ENCODE measurements at places on chromosomes 3 and 15.

GRCh38 chr3:37737134-37737533 is 124.5 kb upstream of the CTDSPL start:
- DNase-seq = no peak

DNA sequence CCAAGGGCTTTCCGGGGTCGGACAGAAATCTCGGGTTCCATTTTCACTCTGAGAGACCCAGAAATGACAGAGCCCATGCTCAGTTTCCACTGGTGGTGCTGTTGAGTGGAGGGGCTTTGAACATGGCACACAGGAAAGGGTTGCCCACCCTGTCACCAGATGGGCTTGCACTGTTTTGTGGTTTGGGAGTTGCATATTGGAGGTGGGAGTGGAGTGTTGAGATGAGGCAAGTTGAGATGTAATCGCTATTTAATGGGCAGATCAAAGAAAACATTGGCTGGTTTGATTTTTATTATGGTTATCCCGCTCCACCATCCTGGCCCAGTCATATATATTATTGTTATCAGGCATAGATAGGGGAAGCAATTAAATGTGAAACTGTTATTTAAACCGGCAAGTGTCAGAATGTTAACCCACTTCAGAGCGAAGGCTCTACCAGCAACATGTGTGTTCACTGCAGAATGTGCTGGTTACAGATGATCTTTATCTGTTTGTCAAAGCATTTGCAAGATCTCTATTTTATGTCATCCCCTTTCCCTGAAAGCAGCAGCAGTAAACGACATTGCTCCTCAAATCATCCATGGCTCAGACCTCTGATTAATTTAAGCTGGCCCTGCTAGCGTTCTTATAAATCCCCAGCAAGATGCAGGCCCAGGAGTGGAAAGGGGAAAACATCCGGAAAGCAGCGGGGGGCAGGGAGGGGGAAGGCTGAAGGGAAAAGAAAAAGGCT is 58.3 kb upstream of the TSEN2 start:
- no peak for DNase-seq

GRCh38 chr15:41013691-41014414 is 60.6 kb downstream of the CHAC1 start:
- no peak for DNase-seq

DNA sequence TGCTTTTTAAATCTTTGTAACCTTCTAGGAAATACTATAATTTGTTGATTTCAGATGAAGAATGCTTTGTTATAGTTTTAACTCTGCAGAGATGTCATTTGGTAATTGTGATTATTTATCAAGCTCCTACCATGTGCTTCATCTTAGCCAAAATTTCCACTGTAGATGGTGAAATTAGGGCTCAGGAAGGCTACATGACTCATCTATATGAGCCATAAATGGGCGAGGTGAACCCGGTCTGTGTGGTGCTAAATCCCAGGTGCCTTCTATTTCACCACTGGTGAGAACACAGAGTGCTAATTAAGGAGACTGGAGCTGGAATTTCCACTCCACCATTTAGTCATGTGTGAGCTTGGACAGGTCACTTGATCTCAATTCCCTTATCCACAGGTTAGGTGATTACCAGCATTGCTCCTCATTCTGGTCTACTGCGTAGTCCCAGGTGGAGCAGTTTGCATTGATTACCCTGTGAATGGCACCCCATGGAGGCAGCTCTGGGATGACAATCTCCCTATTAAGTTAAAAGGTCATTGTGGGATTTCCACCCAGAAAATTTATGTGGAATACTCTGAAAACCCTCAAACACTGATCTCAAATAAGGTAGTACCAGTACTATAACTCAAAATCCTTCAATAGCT is 2.8 kb upstream of the CCR3 start:
- no peak for DNase-seq

GRCh38 chr3:69092030-69092516 is 7.3 kb downstream of the ARL6IP5 start:
- no peak for DNase-seq

- DNase-seq = no peak
Measured at GRCh38 chr3:124686028-124686670, 44.1 kb upstream of the UMPS start.

- DNase-seq = no peak
Measured at GRCh38 chr3:162354356-162354755, 857.7 kb downstream of the OTOL1 start.

DNA sequence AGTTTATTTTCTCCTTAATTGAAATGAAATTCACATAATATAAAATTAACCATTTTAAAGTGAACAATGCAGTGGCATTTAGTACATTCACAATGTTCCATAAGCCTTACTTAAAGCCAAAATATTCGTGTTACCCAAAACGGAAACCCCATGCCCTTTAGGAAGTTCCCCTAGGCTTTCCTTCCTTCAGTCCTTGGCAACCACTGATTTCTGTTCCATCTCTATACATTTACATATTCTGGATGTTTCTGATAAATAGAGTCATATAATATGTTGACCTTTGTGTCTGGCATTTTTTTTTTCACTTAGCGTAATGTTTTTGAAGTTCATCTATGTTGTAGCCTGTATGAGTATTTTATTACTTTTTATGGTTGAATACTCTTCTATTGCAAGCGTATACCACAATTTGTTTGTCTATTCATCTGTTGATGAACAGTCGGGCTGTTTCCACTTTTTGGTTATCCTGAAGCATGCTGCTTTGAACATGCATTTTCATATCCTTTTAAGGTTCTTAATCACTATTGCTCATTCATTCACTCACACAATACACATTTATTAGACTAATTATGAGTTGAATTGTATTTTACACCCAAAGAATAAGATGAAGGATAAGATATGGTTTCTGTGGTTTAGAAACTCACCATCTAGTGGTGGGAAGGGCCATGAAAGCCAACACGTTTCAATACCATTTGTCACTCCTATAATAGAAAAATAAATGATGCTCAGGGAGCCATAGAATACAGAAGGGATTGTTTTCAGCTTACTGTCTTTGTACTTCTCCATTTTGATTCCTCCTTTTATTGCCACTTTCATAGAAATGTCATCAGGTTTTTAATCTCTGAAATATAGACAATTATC is 408.2 kb upstream of the CBLB start:
- DNase-seq = no peak

- no peak for DNase-seq
Measured at GRCh38 chr3:71858503-71859122, 73.7 kb upstream of the PROK2 start.

DNA sequence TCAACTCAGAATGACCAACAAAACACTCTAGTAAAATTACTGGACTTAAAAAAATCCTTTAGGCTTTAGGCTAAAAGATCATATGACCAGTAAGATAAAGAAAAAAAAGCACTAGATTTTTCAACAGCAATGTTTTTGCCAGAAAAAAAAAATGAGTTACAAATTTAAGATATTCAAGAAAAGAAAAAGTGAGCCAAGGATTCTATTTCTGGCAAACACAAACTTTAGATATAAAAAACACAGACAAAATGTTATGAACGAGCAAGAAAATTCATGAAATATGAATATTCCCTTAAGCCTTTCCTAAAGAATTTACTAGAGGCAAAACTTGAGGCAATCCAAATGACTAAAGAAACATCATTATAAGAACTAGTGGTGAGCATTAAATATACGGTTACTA is 8.6 kb downstream of the GOLGB1 start:
- no peak for DNase-seq

DNA sequence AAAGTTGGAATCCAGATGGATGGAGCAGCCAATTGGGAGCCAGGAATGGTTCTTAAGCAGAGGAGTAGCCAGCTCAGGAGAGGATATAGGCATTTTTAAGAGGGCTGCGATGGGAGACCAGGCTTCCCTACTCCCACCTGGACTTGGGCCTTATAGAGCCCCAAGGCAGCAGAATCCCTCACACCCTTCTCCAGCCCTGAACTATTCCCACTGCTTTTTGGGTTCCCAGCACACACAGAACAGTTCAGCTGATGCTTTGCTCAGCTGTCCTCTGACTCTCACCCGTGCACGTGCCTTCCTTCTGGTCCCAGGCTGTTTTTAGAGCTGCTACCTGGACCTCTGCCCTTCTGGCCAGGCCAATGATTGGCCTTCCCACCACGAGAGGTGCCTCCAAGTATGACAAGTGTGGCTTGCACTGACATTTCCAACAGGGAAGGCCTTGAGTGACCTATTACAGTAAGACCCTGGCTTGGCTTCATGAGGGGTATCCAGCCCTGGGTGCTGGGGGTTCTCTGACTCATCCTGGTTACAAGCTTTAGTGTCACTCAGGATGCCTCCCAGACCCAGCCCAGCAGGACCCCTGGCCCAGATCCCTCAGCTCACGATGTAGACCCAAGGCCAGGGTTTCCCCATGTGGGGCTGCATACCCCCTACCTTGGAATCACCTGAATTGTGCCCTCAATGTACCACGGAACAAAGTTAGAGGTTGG is 25.2 kb downstream of the NOX5 start:
- no peak for DNase-seq

- DNase-seq = no peak
Measured at GRCh38 chr3:73924048-73924447, 299.3 kb upstream of the PDZRN3 start.

GRCh38 chr3:172261054-172261453 is 187.2 kb downstream of the GHSR start:
- no peak for DNase-seq

DNA sequence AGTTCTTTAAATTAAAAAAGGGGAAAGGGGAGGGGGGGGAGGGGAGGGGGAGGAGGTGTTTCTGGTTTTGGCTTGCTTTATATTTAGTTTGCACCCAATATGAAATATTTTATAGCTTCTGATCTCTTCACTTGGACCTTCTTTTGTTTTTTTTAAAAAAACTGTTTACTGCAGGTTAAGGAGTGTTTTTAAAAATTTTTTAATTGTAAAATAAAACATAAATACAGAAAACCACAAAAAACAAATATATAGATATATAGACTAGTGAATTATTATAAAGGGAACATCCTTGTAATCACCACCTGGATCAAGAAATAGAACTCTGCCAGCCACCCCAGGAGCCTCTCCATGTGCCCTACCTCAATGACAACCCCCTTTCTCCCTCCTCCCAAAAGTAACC is 861 bp upstream of the MYLK start:
- no peak for DNase-seq

DNA sequence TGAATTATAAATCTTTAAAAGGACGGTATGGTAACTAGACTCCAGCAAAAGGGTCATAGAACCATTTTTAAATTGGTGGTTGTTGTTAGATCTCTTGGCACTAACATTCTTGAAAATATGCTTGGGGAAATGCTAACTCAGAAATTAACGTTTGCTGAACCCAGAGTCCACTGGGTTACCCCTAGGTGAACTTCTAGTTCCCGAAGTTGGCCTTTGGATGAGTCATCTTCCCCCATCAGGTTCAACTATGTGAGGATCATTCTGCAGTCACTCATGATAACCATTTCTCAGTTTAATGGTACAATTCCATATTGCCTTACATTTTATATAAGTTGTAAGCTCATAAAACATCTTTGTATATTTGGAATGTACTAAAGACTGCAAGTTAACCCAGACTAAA is 204.7 kb downstream of the THSD4 start:
- no peak for DNase-seq

DNA sequence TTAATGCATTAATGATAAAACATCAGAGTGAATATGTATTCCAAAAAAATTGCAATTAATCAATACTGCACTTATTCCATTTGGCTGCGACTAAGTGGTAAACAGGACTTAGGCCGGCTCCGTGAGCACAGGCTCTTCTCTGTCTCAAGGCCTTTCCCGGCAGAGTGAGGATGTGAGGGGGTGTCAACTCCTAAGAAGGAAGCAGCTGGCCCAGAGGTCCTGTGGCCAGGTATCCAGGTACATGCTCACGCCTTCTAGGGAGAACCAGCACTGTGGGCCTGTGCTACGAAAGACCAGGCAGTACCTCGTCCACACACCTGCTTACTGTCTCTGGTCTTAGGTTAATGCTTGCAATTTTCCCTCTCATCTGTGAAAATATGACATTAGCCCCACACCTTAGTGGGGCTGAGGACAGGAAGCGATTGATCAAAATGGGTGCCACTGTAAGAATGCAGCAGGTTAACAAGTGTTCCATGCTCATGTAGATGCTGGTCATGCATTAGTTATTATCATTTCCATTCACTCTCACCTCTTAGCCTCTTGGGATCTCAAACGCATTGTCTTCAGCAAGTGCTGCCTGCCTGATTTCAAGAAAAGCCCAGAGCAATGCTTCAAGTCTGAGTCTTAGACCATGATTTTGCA is 175.3 kb downstream of the ABHD5 start:
- no peak for DNase-seq

GRCh38 chr15:23760024-23760423 is 72.9 kb upstream of the NDN start:
- DNase-seq = no peak

DNA sequence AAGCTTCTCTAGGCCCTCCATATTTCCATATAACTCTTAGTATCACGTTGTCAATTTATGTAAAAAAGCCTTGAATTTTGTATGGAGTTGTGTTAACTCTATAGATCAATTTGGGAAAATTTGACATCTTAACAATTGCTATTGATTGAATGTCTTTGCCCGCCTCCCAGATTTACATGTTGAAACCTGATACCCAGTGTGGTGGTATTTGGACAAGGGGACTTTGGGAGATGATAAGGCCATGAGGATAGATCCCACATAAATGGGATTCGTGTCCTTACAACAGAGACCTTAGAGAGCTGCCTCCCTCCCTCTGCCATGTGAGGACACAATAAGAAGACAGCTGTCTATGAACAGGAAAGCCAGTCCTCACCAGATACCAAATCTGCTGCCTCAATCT is 21.1 kb upstream of the TNK2 start:
- DNase-seq = no peak

- no peak for DNase-seq
Measured at GRCh38 chr3:184466413-184466960, 86.6 kb downstream of the CHRD start.

DNA sequence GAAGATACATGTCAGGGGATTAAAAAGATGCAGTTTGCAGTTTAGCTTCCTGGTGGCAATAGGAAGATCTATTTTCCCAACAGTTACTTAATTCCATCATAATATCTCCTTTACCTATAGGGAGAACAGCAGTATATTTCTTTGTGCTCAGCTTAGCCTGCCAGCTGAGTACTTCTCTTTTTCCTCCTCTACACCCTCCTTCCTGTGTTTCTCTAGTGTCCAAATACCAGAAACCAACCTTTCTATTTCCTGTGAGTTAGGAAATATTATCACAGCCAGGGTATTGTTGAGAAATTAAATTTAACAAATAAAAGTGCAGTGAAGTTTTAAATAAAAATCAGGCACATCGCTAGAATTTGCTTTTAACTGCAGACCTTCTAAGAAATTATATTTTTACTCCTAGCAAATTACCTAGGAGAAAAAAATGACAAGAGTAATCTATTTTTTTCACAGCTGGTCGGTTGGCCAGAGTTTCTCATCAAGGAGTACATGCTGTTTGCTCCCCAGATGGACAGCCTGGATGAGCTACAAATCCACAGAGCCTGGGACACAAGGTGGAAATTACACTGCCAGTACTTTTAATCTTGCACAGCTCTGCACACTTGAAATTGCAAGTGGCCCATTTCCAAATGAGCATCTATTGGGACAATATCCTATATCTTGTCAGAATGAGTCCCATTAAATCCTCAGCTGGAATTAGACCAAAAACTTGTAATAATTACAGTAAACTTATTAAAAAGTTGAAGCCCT is 185.2 kb upstream of the CFAP20DC start:
- DNase-seq = no peak

GRCh38 chr3:37559461-37559860 is 302.2 kb upstream of the CTDSPL start:
- no peak for DNase-seq
